AG04450 (cell line): ENCODE measurements at places on chromosomes 6 and 20.

DNA sequence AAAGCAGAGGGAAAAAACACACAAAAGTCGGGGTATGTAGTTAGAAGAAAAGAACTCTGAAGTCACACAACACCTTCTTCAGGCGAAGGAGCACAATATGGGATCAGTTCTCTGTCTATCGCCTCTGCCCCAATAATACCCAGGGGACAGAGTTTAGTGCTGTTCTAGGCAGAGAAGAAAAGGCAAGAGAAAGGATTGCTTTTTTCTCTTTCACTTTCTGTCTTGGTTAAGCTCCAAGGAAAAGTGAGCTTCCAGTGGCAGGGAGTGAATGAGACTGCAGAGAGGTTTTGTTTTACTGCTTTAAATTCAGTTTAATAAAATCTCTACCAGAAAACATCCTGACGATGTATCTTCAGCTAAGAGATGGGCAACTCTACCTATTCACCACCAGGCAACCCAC lies 86.6 kb upstream of the STXBP5 start:
- no peak for DNase-seq

DNA sequence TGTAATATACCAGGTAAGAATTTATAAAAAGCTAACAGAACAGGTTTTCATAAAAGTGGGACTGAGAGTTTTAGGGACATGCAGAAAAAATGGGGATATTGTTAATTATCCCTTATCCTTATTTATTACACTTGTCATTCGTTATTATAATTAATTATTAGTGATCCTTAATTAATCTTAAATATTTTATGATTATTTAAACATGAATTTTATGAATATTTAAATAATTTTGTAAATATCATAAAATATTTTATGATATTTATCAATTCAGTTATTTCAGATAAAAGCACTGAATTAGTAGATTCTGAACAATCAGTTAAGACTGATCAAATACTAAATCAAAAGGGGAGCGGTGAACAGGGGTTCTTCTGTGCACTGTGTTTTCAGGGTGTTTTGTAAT lies 300.1 kb downstream of the PAX1 start:
- no peak for DNase-seq

GRCh38 chr6:164579035-164579434 lies 730.4 kb downstream of the C6orf118 start:
- DNase-seq, result no peak

- DNase-seq, result no peak
These were observed 31.4 kb upstream of the MARCKS start for GRCh38 chr6:113825781-113826180.

DNA sequence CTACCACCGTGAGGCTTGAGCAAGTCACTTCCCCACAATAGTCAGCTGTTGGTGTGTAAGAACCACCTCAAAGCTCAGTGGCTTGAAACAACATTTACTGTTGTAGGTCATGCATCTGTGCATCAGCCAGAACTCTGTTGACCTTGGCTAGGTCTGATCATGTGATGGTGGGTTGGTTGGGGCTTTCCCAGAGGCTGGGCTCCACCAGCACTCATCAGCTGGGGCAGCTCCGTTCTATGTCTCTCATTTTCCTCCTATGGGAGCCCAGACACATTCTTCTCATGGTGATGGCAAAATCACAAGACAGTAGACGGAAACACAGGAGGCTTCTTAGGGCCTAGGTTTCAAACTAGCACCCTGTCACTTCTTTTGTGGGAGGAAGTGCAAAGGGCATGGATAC lies 42.8 kb upstream of the PSMF1 start:
- DNase-seq, result no peak
